ENCODE measurements at places on chromosomes 5 and 9.

DNA sequence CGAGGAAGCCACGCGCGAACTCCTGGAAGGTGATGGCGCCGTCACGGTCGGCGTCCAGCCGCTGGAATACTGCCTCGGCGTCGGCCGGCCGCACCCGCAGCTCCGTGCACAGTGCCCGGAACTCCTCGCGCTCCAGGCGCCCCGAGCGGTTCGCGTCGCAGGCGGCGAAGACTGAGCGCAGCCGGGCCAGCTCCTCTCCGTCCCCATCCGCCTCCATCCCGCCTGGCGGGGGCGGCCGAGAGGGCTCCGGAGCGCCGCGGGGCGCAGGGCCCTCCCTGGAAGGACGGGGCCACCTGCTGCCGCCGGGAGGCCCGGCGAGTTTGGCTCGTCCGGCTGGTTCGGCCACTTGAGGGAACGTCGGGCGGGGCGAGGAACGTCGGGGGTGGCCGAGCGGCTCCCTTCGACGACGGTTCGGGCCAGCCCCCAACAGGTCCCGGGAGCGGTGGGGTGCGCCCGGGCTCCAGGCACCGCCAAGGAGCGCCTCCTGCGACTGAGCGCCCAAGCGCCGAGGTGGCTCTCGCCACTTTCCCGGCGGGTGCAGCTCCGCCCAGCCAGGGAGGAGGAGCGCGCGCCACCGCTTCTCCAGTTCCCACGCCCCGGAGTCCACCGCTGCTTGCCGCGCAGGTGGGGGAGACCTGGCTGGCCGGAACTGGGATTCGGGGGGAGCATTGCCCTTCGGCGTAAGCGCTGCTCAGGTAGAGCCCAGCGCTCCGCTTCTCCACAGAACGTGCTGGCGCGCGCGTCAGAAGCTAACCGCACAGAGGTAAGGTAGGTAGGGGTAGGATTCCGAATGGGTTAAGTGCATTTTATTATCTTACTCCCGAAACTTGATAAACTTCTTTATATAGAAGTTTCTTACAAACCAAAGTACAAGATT, at the start of gene RASEF:
Gene RASEF (minus strand): TSS at position 492 of the 877 bp plus-strand sequence. CDS start 275 bp downstream, at position 217.
- DNase-seq = peak; percentile 92

DNA sequence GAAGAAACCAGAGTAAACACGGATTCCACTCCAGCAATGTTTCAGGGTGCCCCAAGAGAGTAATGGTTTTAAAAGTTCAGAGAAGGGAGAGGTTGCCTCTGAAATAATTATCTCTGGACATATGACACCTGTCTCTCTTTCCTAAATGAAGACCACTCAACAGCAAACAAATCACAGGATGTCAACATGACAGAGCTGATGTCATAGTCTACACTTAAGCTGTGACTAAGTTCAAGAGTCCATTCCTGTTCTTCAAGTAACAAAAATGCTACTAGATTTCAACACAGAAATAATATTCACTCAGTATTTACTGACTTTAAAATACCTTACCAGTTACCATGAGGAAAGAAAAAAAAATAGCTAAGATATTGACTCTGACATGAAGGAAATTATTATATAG, 44.7 kb upstream of the SLC30A5 start:
- DNase-seq = peak; percentile 22

DNA sequence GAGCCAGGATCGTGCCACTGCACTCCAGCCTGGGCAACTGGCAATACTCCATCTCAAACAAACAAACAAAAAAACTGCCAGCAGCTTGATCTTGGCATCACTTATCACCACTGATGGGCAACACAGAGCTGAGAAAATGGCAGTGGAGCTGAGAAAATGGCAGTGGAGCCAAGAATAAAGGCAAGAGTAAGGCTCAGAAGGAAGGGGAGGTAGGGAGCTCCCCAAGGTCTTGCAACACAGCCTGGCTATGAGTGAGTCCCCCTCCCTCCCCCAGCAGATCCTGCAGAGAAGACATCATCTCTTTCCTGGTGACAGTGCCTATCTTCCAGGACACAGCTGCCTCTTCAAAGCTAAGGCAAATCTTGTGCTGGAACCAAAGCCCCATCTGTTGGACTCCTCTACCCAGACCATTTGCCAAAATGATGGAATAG, 70.3 kb downstream of the UGCG start:
- peak; percentile 23 for DNase-seq

- DNase-seq = no peak
Observed at GRCh38 chr9:2506321-2506720, 115.3 kb upstream of the VLDLR start.

DNA sequence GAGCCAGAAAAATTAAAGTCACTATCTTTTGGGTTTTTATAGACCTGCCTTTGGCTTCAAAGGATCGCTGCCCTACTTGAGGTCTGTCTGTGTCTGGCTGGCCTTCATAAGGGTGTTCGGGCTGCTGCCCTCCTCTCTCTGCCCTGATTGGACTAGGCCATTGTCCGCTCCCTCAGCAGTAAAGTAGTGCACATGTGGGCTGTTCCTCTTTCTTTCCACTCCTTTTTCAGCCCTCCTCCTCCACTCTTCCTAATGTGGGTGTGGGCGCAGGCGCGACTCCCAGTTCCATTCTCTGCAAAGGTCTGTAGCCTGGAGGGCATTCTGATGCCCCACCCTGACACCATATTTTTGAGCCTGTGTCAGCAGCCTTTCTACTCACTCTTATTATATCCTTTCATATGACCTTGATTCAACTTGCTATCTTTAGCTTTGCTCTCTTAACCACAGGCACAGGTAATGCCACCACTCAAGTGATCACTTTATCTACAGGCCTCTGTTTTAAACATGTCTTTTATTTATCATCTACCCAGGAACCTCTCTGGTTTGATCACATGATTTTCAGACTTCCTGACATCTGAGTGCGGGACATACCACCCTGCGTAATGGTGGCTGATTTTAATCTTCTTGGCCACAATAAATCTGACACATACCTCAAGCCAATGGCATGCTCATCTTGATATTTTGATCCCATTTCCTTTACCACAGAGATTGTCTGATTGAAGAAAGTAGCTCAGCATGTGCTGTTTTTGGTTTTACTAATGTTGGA, 144.5 kb downstream of the AOPEP start:
- DNase-seq = no peak

DNA sequence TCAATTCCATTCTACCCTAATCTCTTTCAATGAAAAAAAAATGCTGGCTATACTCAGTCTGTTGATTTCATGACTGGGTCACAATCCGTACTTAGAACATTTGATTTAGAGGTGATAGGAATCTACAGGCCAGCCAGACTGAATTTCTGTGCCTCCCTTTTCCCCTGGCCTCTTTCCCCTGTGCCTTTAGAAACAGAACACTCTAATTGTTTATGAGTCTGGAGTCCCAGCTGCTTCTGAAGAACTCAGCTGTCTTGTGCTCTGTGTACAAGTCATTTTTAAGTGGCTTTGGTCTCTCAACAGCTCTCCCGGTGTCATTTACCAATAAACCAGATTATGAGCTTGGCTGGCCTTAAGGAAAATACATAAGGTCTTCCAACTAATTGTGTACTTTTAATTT, 94.1 kb upstream of the ITGA2 start:
- DNase-seq = peak; percentile 1

- DNase-seq = no peak
Observed at GRCh38 chr5:149172261-149172660, 31.0 kb downstream of the ABLIM3 start.

DNA sequence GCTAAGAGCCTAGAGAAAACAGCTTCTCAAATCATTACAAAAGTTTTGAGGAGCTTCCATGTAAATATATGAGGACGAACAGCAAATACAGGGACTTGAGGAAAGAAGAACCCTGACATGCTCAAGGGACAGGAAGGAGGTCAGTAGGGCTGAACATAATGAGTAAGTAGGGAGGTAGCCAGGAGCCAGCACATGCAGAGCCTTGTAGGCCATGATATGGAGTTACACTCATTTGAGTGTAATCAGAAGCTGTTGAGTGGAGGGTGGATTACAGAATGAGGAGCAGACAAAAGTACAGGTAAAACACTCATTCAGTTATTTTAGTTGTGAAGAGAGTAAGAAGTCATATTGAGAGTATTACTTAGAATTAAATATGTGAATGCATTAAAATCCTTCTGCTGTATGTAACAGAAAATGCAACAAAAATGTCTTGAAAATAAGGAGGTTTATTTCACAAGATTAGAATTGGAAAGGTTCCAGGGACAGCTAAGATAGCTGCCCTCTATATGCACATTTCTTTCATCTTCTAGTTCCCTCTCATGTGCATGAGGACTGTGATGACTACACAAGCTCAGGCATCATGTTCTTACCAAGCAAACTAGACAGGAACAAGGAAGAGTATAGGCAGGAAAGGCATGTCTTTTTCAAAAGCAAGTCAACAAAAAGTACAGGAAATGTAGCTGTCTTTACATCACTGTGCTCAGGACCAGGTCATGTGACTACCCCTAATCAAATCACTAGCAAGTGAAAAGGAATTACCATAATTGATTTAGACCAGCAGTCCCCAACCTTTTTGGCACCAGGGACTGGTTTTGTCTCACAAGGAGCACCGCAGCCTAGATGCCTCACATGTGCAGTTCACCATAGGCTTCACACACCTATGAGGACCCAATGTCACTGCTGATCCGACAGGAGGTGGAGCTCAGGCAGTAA, 87.2 kb downstream of the TMEM232 start:
- no peak for DNase-seq

DNA sequence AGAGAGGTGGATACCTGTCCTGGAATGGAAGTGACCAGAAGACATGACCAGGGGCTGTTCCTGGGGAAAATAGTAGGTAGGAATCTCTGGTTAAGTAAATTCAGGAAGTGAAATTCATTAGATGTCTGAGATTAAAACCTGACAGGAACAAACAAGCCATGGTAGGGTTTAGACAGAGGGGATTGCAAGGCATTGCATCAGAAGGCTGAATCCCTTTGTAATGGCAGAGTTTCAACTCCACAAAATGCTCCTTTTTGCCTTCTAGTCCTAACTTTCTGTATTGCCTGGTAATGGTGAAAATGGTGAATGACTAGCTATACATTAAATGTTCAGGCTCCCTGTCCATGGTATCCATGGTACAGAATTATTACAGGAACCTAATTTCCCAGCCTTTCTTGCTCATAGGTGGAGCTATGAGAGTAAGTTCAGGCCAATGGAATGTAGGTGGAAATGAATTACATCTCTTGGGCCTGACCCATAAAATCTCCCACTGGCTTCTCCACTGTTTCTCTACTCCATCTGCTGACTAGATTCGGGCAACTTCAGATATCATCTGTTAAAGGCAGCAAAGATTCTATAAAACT, 113.4 kb upstream of the CNTLN start:
- no peak for DNase-seq

- DNase-seq = no peak
Observed at GRCh38 chr9:32442433-32442832, 58.0 kb downstream of the ACO1 start.

DNA sequence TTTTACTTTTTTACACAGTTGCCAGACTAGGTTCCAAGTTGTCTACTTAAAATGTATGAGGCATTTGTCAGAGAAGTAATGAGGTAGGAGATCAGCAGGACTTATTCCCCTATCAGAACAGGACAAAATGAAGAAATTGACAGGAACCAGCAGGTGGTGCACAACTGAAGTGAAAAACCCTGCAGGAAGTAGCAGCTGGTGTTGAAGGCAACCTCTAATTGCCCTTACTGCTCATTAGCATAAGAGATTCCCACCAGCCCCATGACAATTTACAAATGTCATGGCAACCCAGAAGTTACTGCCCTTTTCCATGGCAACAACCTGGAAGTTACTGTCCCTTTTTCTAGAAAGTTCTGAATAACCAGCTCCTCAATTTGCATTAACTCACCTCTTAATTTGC, 5.4 kb downstream of the PCDHB15 start:
- no peak for DNase-seq

GRCh38 chr5:176792655-176793342, 17.6 kb upstream of the UNC5A start:
- DNase-seq = no peak

DNA sequence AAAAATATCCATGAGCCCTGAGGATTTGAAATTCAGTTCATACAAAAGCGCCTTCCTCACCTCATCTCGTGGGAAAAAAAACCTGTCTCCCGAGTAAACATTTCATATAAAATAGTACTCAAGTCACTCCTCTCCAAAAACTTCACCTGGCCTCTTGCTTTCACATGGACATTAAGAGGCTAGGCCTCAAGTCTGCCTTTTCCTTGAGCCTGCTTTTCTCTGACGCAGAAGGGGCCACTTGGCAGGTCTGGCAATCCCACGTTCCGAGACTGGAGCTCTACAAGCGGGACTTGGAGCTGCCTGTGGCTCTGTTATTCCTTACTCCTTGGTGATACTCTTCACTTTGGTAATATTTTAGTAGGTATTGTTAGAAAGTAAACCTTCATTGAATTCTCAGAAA, 26.9 kb upstream of the CKS2 start:
- no peak for DNase-seq

GRCh38 chr5:127739807-127740384, 36.7 kb downstream of the CCDC192 start:
- no peak for DNase-seq

GRCh38 chr5:134249469-134250379, 23.9 kb upstream of the PPP2CA start:
- no peak for DNase-seq

- DNase-seq = no peak
Observed at GRCh38 chr5:35487233-35488025, 130.2 kb upstream of the SPEF2 start.

- no peak for DNase-seq
Observed at GRCh38 chr9:34717996-34718614, 8.2 kb upstream of the CCL21 start.

Data from NCI-H510A treated with DMSO at 0.1 percent for 48 hours (cell line).